DMS53 (cell line): ENCODE measurements at places on chromosomes 13 and 19.

DNA sequence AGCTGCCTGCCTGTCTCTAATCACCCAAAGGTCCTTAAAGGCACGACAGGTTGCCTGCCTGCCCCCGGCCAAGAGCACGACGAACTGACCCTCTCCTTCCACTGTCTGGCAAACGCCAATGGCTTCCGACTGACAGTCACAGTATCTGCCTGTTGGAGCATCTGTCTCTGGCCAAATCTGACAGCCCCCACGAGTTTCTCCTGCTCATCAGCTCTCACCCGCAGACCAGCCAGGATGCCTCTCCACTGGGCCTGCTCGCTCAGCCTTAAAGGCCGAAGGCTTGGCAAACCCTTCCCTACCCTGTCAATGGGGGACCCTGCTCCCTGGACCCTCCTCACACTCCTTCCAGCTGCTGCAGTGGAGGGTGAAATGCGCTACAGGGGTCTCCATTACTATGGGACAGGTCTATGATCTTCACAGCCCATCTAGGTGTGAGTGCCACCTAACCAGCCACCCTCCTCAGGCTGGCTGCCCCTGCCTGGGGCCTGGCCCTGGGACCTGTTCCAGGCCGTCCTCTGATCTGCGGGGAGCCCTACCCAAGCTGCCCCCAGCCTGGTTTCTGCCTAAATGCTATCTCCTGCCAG lies 932 bp downstream of the FAM83E start:
- no peak for DNase-seq

DNA sequence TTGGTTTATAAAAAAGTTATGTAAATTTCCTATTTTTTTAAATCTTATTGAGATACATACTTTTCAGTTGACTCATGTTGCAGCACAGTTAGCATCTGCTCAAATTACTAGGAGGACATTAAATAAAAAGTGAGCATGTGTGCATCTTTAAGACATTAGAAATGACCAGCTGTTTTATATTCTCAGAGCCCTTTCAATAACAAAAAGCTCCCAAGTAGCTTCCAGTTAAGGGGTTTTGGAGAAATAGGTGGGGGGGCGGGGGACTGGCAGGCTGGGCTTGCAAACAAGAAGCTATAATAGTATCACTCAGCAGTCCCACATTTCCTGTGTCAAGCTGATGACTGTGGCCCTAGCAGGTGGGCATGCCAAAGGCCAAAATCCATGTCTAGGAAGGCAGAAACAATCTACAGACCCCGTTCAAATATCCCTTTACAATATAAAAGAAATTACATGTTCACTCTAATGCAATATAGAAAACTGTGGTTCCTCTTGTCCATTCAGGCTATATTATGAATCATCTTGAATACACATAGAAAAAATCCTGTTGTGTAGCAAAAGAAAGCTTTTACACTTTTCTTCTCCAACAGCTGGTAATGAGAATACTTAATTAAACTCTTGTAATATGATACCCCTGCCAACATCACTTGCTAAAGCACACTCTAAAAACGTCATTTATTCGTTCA lies 1713.2 kb upstream of the SLC10A2 start:
- DNase-seq = peak; percentile 26

GRCh38 chr19:34994643-34995541 lies 5.2 kb upstream of the GRAMD1A start:
- peak; percentile 96 for DNase-seq

DNA sequence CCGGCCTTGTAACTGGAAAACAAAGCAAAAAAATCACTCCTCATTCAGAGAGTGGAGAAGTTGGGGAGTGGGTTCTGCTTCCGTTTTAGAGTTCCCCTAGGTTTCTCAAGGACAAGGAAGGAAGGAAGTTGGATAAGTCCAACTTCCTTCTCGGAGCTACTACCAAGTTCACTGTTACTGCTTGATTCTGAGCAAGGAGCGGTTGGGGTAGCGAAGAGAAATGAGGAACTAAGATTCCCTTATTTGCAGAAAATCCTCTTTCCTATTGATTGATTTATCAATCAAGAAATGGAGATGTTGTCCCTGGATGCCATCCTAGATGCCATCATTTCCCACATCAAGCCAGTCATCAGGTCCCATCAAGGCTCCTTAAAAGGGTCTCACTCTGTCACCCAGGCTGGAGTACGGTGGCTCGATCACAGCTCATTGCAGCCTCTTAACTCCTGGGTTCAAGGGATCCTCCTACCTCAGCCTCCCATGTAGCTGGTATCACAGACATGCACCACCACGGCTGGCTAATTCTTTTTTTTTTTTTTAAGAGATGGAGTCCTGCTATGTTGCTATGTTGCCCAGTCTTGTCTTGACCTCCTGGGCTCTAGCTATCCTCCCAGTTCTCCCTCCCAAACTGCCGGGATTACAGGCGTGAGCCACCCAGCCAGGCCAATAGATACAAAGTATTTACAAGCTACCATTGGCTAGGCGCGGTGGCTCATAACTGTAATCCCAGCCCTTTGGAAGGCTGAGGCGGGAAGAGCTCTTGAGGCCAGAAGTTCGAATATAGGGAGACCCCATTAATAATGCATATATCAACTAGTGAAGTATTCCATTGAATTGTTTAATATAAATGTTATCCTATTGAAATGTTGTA lies 809 bp upstream of the B9D2 start:
- DNase-seq = peak; percentile 71

DNA sequence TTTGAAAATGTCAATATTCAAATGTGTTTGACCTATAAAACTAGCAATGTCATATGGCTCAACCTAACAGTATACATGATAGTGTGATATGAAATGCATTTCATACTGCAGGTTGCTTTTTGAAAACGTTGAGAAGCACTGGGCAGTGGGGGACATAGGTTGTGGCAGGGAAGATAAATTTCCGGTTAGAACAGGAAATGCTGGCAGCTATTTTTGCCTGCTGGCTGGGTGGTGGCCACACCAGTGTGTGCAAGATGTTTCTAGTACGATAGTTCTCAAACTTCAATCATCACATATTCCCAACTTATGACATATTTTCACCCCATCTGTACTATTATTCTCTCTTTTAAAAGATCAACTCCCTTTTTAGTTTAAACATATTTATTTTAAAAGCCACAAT lies 17.2 kb downstream of the FXYD5 start:
- no peak for DNase-seq

DNA sequence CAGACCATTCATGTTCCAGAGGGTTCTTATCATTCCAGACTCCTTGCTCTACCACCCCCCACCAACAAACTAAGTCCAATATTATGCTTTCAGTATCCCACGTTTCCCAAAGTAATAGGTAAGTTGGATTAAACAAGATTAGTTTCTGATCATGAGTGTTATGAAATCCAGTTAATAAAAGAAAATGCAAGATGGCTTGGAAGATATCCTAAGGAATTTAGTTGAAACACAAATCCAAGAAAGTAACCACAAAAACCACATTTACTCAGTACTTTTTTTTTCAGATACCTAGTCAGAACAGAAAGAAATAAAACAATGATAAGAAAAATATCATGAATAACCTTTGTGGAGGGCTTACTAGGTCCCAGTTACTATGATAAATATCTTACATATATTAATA lies 119.4 kb upstream of the MIR17HG start:
- DNase-seq = no peak

DNA sequence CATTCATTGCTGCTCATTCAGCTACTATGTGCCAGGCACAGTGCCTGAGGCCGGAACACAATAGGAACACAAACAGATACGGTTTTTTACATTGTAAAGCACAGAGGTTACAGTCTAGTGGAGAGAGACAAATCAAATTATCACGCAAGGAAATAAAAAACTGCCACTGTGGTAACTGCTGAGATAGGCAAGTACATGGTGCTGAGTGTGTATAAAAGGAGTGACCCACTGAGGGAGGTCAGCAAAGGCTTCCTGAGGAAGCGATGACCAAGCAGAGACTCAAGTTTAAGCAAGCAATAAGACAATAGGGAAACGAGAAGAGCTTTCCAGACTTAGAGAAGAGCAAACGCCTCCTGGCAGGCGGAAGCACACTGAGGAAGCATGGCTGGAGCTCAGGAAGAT lies 56.4 kb downstream of the NUFIP1 start:
- DNase-seq = no peak

DNA sequence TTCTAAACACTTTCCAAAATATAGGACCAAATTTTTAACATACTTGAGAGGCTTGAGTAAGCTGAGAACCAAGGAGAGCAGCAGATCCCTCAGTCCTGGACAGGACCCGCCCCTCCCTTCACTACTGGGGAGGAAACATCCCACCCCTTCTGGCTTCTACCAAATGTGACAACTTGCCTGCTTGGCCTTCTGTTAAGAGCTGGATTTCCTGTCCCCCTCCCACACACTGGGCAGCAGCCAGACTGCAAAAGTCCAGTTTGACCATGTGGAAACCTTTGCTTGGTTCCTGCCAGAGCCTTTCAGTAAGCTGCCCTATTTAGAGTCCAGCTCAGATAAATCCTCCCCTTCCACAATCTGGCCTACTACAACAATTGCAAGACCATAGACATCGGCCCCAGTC lies 84.3 kb downstream of the FGF14 start:
- DNase-seq = no peak

DNA sequence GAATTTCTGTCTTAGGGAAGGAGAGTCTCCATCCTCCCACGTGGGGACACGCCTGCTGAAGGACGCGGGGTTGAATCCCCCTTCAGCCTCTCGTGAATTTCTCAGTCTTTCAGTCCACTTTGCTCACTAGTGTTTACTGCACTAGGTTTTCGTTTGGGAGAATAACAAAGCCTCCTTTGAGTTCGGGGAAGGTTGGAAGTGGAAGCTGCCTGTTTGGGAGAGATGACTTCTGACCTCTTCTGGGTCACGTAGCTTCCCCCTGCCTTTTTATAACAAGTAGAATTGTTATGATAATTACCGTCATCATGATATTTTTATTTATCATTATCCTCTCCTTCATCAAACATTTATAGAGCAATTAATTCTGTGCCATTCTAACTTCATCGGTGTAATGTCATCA lies 60.7 kb downstream of the ATP11A start:
- no peak for DNase-seq

DNA sequence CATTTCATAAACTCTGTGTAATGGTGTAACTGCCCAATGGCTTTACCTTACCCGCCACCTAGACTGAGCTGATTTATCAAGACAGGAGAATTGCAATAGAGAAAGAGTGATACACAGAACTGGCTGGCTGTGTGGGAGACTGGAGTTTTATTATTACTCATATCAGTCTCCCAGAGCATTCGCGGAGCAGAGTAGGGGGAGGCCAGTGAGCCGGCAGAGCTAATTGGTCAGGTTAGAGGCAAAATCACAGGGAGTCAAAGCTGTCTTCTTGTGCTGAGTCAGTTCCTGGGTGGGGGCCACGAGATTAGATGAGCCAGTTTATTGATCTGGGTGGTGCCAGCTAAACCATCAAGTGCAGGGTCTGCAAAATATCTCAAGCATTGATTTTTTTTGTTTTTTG lies 23.4 kb upstream of the SLITRK1 start:
- no peak for DNase-seq

DNA sequence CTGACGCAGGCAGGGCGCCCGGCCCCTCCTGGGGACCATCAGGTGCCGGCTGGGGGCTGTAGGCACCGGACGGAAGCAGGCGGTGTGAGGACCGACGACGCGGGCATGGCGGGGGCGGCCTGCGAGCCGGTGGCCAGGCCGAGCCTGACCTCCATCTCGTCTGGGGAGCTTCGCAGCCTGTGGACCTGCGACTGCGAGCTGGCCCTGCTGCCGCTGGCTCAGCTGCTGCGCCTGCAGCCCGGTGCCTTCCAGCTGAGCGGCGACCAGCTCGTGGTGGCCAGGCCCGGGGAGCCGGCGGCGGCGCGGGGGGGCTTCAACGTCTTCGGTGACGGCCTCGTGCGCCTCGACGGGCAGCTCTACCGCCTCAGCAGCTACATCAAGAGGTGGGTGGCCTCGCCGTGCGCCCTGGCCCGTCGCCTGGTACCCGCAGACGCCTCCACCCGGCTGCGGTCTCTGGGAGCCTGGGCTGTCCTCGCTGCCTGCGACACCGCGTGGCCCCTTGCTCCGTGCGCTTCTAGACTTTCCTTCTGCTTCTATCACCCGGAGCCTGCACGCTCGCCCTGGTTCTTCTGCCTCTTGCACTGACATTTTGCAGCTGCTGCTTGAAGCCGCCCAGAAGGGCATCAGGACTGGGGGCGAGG lies 460 bp downstream of the MEDAG start:
- peak; percentile 56 for DNase-seq

GRCh38 chr13:51618626-51619025 lies 34.4 kb downstream of the WDFY2 start:
- DNase-seq = no peak

- DNase-seq = no peak
Measured at GRCh38 chr19:35442091-35442490, 6.0 kb upstream of the FFAR2 start.

- DNase-seq = peak; percentile 83
Measured at GRCh38 chr19:40139533-40140287, 49.0 kb upstream of the ZNF780A start.

- peak; percentile 96 for DNase-seq
Measured at GRCh38 chr19:47226426-47227351, 4.3 kb downstream of the BBC3 start.

GRCh38 chr13:65339241-65339640 lies 1890.9 kb downstream of the PCDH9 start:
- no peak for DNase-seq

- no peak for DNase-seq
Measured at GRCh38 chr19:49415810-49416200, 7.4 kb downstream of the PTH2 start.

DNA sequence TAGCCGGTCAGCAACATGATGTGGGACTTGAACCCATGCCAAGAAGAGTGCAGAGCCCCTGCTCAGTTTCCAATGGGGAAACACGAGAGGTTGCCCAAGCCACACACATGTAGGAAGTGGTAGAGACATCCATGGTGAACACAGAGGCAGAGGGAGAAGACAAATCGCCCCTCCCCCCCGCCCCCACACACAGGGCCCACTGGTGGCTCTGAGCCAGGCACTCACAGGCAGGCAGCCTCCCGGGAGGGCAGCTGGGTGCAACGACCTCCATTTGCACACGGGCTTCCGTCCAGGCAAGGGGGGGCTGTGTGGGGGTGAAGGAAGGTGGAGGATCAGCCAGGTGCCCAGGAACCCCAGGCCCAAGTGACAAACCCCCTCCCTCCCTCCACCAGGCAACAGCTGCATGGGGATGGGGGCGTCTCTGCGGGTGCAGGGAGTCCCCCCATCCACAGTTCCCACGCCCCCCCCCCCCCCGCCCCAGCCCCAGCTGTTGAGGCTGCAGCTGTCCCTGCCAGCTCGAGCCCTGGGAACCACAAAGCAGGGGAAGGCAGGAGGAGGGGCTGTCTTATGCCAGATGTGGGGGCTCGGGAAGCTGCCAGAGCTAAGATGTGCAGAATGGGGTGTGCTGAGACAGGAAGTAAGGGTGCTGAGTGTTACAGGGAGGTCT lies 3.4 kb downstream of the NOTCH3 start:
- DNase-seq = no peak
